ENCODE measurements at places on chromosomes 4 and X. TPM values are rescaled to one million over a fixed set of nuclear protein-coding genes. Genes with fewer than 3 reads are reported as not detected.
A peak's percentile ranks its signal among the peaks of the same experiment; 100 is the strongest.

OPHN1 gene
- 0.89 TPM for polyA plus RNA-seq

PCSK1N gene
- polyA plus RNA-seq: 8.1 TPM

ARHGAP6 gene
- 1.1 TPM for polyA plus RNA-seq

GLRA3 gene
- 0.28 TPM for polyA plus RNA-seq

DNA sequence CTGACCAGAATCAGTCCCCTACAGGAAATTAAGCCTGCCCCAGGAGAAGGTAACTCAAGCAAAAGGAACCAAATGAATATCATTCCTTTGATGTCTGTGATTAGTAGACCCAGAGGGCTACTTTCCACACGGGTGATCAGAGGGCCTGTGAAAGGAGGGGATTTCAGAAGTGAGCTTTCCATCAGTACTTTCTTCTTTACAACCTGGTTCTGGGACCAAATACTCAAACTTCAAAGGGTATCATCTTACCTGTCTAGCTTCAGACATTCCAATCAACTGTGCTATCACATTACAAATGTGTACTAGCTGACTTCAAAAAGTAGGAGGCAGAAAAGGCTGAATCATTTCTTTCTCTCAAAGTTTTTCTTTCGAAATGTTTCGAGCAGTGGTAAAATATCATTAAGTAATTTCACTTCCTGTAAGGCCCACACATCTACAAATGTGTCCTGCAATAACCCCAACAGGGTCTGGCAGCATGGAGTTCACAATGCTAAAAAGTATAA lies 23.9 kb downstream of the ACSL4 start:
- no peaks in the 10 kb centered on the region for H3K36me3 ChIP-seq
- H3K27me3 ChIP-seq: no peaks in the 10 kb centered on the region
- peak overlapping the region; percentile 67 for H3K27ac ChIP-seq

GRCh38 chr4:123465416-123465815 lies 68.8 kb downstream of the SPRY1 start:
- H3K4me1 ChIP-seq: no peaks in the 10 kb centered on the region
- H3K36me3 ChIP-seq: no peaks in the 10 kb centered on the region
- DNase-seq: no peak

DNA sequence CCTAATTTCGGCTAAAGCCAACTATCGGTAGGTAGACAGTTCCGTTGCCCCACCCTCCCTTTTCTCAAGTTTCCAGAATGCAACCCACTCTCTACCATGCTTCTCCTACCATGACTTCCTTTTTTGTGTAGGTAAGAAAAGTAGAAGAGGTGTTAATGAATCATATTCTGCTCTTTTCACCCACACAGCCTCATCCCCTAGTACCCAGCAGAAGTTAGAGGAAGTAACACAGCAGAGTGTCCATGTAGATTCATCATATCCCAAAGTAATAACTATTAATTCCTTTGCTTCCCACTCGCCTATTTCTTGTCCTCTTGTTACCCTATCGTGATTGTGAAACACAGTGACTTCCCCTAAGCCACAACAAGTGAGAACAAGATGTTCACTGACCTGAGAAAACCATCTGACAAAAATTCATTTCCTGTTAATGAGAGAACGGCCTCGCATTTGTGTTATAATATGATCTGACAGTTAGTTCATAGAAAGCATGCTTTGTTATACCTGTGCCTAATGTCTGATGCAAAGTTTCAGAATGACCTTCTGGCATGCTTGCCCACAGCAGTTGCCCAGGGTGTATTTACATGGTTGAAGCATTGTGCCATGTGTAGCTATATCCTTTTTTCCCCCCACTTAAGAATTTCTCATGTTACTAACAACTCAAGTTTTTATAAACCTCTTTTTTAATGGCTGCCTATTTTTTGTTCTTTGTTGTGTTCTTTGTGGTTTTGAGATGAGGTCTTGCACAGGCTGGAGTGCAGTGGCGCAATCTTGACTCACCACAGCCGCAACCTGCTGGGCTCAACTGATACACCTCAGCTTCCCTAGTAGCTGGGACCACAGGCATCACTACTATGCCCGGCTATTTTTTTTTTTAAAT lies 185.6 kb downstream of the RAP1GDS1 start:
- peaks cover 4% of the 10 kb centered on the region for H3K36me3 ChIP-seq
- no peak for DNase-seq
- no peak overlapping the region for H3K4me3 ChIP-seq
- H3K4me1 ChIP-seq: no peaks in the 10 kb centered on the region
- H3K27me3 ChIP-seq: no peaks in the 10 kb centered on the region

GRCh38 chr4:63492515-63492914 lies 916.7 kb downstream of the TECRL start:
- H3K27ac ChIP-seq: no peak overlapping the region
- H3K4me3 ChIP-seq: no peak overlapping the region
- H3K27me3 ChIP-seq: no peaks in the 10 kb centered on the region

DNA sequence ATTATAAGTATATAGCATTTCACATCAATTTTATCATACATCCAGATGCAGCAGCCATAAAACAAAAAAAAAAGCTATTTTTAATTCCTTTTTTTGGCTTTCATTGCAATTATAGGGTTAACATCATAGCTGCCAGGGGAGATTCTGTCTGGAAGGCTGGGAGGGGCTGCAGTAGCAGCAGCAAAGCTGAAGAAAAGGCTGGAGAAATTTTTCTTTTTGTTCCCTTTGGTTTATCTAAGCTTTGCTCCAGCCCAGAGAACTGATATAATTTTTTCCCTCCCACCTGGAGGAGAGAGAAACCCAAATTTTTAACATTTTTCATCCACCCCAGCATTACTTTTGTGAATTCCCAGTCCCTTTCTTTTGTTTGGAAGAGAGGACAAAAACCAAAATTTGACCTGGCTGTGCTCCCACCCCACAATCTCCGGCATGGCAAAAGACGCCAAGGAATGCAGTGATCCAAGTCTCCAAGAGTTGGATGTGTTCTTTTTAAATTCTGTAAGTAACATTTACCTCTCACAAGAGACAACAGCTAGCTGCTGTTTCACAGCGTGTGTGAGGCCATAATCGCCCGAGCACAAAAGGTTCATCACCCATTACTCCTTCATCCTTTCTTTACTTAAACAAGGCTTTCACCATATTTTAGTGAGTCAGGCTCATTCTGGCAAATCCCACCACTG lies 25.1 kb upstream of the FAM156A start:
- H3K4me1 ChIP-seq: peaks cover 4% of the 10 kb centered on the region
- peak overlapping the region; percentile 3 for H3K27ac ChIP-seq
- no peaks in the 10 kb centered on the region for H3K27me3 ChIP-seq
- no peak for DNase-seq
- H3K4me3 ChIP-seq: no peak overlapping the region

GRCh38 chrX:44980403-44980802 lies 107.4 kb downstream of the KDM6A start:
- H3K4me1 ChIP-seq: no peaks in the 10 kb centered on the region
- DNase-seq: no peak
- H3K27me3 ChIP-seq: no peaks in the 10 kb centered on the region
- no peak overlapping the region for H3K4me3 ChIP-seq
- H3K27ac ChIP-seq: no peak overlapping the region

DNA sequence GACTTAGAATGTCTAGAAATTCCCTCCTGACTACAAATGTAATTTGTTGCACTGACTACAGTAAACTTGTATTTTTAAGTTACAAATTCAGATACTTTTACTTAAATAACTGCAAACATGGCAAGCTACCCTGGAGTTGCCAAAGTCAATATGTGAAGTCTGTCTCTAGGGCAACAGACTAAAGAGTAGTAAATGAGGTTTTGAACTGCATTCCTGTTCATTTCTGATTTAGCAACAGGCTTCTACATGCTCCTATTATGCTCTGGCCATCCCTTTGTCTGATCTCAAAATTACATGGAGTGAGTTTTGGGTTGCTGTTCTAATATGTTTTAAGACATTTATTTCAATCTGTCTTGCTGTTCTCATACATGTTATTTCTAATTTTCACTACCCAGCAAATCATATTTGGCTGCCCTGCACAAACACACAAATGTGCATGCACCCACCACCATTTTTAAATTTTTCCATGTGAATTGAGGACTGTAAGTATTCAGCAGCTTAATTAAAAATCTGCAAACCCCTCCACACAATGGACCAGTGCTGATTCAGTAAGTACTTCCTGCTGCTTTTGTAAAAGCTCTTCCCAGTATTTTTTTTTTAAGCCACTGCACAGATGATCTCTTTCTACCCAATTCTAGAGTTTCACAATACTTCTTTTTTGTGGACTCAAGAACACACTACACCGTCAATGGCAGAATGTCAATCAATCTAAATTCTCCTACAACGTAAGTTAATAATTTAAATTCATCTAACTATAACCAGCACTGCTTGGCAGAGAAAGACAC lies 26.7 kb downstream of the SH3RF1 start:
- no peak overlapping the region for H3K4me3 ChIP-seq
- DNase-seq: no peak
- no peaks in the 10 kb centered on the region for H3K27me3 ChIP-seq
- peaks cover 20% of the 10 kb centered on the region for H3K4me1 ChIP-seq
- no peak overlapping the region for H3K27ac ChIP-seq

DNA sequence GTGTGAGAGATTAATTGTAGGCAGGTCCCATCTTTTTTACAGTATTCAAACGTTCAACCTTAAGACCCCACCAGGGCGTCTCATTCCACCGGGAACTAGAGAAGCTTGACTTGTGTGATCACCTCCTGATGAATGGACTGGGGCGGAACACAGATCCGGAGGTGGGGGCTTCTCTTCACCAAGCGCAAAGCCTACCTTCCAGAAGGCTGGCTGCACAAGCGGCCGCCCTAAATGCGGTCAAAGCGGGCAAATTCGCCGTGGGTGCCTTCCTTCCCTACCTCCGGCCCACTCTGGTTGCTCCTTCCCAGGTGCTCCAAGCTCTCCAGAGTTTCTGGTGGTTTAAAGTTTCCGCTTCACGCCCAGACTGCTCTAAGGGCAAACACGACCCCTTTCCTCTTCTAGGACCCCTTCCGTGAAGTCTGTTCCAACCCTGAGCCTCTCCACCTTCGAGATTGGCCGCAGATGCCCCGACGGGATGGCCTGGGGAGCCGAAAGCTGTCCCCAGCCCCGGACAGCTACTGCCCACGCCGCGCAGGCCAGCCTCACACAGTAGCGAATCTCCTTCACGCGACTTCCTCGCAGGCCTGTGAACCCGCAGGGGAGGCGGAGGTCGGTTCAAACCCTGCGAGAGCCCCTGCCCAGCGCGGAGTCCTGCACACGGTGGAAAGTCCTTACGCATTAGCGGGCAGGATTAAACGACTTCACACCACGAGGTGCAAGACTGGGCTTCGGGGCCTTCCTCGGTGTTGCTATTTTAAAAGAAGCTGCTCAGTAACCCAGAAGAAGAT lies 1.6 kb upstream of the WWC2 start:
- no peaks in the 10 kb centered on the region for H3K27me3 ChIP-seq
- no peak overlapping the region for H3K27ac ChIP-seq
- peaks cover 20% of the 10 kb centered on the region for H3K4me1 ChIP-seq
- no peak for DNase-seq
- H3K4me3 ChIP-seq: peak overlapping the region; percentile 58
- no peaks in the 10 kb centered on the region for H3K36me3 ChIP-seq

GRCh38 chr4:26152056-26152455 lies 168.8 kb upstream of the RBPJ start:
- H3K27ac ChIP-seq: no peak overlapping the region
- no peak for DNase-seq
- H3K36me3 ChIP-seq: no peaks in the 10 kb centered on the region
- H3K27me3 ChIP-seq: no peaks in the 10 kb centered on the region
- H3K4me1 ChIP-seq: no peaks in the 10 kb centered on the region

- H3K4me1 ChIP-seq: no peaks in the 10 kb centered on the region
- no peak overlapping the region for H3K27ac ChIP-seq
- DNase-seq: no peak
- H3K4me3 ChIP-seq: no peak overlapping the region
Observed at GRCh38 chrX:41301438-41301824, 32.5 kb upstream of the DDX3X start.

Data from small intestine (tissue), 16 donors.